ENCODE measurements at places on chromosomes 5 and 9.

DNA sequence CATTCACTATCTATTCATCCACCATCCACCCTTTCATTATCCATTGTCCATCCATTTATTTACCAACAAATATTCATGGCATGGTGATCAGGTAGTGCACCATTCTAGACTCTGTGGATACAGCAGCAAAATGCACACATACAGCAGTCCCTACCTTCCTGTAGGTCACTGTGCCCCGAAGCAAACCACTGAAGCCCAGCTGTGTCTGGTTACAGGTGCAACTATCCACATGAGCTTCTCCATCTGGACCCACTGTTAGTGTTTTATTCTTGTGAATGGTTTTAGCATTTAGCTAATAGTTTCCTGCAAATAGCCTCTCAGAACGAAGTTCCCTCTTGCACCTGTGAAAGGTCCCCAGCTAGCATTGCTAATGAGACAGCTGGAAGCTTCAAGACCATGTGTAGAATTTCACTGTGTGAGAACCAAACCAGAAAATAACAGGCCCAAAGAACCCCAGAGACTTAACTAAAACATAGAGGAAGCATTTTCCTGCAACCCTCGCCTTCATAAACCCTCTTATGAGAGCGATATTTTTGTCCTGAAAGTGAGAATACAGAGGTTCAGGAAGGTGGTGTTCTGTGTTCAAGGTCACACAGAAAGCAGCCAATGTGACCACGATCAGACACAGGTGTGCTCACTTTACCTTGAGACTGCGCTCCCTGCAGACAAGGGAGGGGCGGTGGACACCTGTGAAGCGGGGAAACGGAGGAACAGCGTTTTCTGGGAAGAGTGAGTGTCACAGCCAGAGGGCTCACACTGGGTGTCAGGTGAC, 18.5 kb downstream of the PAEP start:
- DNase-seq: no peak

DNA sequence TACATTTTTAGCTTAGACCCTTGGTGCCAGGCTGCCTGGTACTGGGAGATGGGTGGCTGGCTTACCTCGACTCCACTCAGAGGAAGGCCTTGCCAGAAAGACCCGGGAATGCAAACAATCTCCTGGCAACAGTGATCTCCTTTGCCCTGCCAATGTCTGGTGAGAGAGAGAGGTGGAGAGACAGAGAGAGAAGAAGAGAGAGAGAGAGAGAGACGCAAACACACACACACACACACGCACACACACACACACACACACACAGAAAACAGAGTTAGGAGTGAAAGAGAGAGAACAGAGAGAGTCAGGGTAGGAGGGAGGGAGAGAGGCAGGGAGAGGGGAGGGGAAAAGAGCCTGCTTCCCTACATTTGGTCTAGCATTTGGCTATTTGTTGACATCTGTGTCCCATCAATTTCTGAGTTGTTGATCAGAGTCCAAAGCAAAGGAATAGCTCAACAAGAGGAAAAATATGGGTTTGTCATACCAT, 181.6 kb upstream of the MAP1B start:
- no peak for DNase-seq

GRCh38 chr9:134034215-134035040, 9.1 kb downstream of the BRD3OS start:
- no peak for DNase-seq

GRCh38 chr9:105737205-105737604, 42.9 kb downstream of the TMEM38B start:
- DNase-seq: no peak

DNA sequence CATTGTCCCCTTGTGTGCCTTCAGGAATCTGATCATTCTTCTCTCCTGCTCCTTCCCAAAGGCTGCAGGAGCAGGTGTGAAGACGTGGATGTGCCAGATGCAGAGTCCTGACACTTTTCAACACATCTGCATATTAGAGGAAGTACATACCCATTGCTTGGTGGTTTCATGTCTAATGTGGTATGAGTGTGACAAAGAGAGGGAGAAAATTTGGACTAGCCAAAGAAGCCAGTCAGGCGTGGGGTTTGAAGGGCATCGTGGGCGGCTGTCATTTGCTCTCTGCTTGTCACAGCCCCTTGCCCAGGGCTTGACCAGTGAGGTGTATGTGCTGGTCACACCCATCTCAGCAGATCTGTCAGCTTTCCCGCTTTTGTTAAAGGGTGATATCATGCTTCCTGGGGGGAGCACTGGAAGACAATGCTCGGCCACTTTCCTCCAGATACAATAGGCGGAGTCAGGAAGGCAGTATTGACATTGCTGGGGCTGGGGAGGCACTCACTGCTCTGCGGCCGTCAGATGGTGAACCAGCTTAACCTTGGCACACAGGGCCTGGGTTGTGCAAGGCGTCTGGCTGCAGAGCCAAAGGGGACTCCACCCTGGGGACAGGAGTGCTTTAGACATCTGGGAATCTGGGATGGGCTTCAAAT, 8.6 kb downstream of the TEK start:
- DNase-seq: no peak

- no peak for DNase-seq
These were observed 17.7 kb downstream of the ISOC1 start for GRCh38 chr5:129112295-129112694.

- DNase-seq: no peak
These were observed 346.4 kb downstream of the BNC2 start for GRCh38 chr9:16524078-16524477.

DNA sequence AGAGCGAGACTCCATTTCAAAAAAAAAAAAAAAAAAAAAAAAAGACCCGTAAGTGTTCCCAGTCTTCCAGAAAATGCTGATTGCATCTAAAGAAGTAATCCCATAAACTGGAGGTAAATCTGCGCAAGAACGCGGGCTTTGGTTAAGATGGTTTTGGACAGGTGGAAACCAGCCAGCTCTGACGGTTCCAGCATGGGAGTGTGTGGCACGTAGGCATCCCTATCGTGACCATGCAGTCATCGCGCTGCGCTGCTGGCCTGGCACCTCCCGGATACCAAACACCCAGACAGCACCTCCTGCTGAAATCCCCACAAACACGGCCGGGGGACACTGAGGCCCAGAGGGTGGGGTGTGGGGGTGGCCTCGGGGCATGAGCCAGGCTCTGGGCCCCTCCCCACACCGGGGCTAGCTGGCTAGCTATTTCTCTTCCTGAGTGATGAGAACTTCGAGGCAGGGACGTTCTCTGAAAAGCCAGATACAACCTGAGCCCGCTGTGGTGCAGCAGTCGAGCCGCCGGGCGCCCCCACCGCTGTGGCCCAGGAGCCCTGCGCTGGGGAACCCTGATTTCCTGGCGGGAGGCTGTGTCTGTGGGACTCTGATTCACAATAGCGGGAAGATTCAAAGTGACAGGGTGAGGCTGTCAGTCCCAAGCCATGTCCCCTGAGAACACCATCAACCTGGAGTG, 32.2 kb upstream of the NOTCH1 start:
- no peak for DNase-seq

DNA sequence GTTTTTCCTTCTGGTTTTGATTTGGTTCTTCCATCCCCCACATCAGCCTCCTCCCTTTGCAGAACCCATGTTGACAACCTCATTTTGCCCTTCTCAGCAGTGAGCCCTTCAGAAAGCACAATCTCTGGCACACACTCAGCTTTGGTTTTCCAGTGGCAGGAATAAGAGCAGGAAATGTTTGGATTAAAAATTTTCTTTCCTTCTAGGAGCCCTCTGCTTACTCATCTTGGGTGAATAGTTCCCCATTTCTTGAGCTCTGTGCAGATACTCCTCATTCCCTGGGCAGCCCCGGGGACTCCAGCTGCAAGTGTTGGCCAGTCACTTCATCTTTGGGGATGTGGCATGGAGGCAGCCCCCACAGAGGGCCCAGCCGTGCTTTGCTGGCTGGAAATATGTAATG, 170.5 kb downstream of the NR3C1 start:
- DNase-seq: no peak

GRCh38 chr9:108271646-108272348, 584.0 kb downstream of the ACTL7B start:
- no peak for DNase-seq

- no peak for DNase-seq
These were observed 6.6 kb upstream of the CFAP157 start for GRCh38 chr9:127700140-127700539.

- no peak for DNase-seq
These were observed 89.3 kb downstream of the ZCCHC7 start for GRCh38 chr9:37209431-37210386.

DNA sequence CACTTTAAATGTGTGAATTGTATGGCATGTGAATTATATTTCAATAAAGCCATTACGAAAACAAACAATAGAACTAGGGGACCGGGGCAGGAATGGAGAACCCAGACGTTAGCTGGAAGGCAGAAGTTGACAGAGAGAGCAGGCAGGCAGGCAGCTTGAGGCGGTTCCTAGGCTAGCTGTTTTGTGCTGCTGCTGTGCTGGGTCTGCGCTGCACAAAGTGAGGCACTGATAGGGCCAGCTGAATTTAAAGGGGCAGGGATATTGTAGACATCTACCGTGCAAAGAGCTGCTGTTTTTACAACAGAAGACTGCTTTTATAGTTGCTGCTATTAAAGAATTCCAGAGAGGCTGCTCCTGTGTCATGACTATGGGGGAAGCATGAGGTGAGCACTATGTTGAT, 21.6 kb upstream of the MIER3 start:
- DNase-seq: no peak

GRCh38 chr5:11888221-11888620, 16.0 kb downstream of the CTNND2 start:
- no peak for DNase-seq

DNA sequence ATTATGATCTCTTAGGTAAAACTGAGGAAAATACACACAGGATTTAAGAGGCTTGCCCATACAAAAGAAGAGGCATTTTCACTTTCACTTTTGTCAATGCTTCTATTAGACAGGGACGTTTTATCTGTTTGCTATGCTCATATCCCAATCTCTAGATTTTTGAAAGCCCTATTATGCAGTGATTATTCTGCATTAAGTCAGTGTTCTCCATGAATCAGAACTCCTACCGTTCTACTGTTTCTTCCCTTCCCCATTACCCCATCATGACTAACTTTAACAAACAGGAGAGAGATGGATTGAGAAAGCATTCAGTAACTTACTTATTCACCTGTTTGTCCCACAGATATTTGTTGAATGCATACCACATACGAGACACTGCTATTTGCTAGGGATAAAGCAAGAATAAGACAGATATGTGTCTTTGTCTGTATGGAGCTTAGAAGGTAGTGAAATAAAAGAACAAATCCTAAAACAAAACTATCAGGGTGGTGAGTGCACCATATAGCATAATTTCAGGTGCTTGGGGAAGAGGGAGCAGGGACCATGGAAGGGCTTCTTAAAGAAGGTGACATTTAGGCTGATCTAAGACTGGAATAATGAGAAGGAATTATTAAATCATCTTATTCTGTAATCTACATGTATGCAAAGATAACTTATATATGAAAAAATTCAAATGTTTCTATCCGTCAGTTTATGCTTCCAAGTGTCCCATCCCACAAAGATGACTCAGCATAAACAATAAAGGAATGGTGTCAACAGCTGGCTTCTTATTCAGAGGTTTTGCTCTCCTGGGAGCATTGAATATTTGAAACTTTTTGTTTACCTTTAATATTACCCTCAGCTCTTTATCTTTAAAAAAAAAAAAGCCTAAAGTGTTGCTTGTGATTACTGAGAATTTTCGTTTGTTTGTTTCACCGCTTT, 328.1 kb downstream of the HINT1 start:
- no peak for DNase-seq

GRCh38 chr5:66616520-66617225, 20.5 kb downstream of the MAST4 start:
- DNase-seq: no peak

DNA sequence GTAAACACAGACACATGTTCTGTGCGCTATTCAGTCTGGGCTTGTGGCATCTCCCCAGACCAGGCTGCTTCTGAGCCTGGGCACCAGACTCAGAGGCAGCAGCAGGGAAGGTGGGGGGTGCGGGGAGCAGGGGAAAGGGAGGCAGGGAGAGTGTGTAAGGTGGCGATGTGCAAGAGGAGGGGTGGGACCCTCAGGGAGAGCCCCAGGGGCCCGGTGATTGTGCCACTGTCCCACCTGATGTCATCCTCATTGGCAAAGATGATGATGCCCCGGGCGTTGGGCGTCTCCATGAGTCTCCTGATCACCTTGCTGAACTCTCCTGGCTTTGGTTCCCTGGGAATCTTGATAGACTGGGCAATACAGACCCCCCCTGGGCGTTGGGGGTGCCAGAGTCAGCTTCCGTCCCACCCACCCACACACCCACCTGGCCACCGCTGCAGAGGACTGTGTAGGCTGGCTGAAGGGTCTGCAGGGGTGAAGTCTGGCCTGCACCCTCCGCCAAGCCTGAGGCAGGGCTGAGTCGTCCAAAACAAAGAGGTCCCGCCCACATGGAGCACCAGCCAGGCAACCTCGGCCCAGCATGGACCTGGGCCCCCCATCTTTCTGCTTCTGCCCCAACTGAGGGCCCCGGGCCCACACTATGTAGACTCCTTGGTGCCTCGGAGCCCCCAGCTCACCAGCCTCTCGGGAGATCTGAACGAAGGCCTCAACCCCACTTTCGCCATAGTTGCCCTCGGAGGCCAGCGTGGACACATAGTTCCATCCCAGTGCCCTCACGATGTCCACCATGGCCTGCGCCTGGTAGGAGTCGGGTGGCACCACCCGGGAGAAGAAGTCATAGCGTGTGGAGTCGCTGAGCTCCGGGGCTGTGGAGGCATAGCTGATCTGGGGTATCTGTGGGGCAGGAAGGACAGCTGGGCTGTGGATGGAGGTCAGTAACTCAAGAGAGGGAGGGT, 3.7 kb downstream of the GRM6 start:
- no peak for DNase-seq

DNA sequence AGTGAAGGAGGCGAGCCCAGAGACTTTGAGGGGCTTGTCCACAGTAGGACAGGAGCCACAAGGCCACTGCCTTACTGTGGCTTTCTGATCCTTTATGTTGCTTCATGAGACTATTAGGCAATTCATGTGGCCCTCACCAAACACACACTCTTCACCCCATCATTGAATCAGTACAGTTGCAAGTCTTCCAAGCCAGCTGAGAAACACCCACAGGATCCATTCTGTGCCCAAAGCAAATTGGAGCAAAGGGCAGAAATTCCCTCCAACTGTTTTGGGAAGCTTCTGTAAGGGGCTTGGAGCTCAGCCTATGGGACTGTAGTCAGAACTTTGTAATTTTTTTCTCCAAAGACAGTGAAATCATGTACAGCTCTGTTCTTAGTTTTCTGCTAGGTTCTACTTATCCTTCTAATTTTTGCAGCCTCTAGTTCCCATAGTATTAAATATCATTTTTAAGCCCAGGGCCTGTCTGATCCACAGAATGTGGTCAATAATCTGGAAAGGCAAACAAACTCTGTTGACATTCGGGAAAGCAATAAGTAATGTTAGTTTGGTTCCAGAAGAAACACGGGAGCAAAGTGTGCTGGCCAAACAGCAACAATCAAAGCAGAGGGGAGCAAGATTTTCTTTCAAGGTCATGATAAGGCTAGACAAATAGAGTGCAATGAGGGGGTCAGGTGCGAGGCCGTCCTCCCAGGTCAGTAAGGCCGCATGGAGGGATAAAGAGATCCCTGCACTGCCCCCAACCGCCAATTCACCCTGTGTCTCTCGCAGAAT, 47.0 kb downstream of the UBE2QL1 start:
- no peak for DNase-seq

- DNase-seq: no peak
These were observed 129.0 kb downstream of the PIK3R1 start for GRCh38 chr5:68344447-68345111.
